Psoas muscle (tissue), 8 donors: ENCODE measurements at places on chromosomes 16 and 17. TPM values are rescaled to one million over a fixed set of nuclear protein-coding genes. Genes with fewer than 3 reads are reported as not detected.

Gene RHBDL1
- 0.41 TPM for total RNA-seq

Gene GPR142
- total RNA-seq: not detected

Gene SEZ6L2
- 0.34 TPM for total RNA-seq

Gene CKLF
- 6.2 TPM for total RNA-seq

GRCh38 chr17:49063652-49064051 is 66.5 kb downstream of the IGF2BP1 start:
- no peak overlapping the region for H3K4me3 ChIP-seq
- peaks cover 6% of the 10 kb centered on the region for H3K27me3 ChIP-seq
- H3K27ac ChIP-seq: no peak overlapping the region

GRCh38 chr17:77420804-77421629 is 280.2 kb downstream of the SEC14L1 start:
- H3K4me1 ChIP-seq: peaks cover 64% of the 10 kb centered on the region
- peak; percentile 18 for DNase-seq
- H3K36me3 ChIP-seq: no peaks in the 10 kb centered on the region
- H3K4me3 ChIP-seq: peak overlapping the region; percentile 19
- H3K27me3 ChIP-seq: no peaks in the 10 kb centered on the region

DNA sequence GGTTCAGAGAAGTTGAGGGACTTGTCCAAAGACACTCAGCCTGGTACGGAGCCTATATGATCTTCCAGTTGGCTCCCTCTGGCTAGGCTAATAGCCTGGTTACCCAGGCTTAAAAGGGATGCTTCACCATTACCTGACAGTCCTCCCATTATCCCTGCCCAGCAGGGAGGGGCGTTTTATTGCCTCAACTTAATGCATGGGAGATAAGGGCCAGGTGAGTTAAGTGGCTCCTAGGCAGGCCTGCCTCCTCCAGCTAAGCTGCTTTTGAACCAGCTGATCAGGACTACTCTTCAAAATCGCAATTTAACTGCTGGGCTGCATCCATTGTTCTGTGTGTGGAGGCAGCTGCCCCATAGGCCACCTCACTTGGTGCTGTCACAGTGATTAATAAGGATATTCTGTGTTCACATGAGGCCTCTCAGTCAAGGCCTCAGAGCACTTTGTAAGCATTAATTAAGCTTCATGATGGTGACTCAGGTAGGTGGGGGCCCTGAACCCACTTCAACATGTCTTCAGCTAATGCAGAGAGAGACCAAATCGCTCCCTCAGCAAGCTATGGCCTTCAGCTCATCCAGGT is 27.9 kb downstream of the SMPD3 start:
- H3K27ac ChIP-seq: no peak overlapping the region
- H3K4me1 ChIP-seq: no peaks in the 10 kb centered on the region
- no peaks in the 10 kb centered on the region for H3K36me3 ChIP-seq
- no peak overlapping the region for H3K4me3 ChIP-seq

GRCh38 chr17:57451191-57451590 is 194.9 kb downstream of the MSI2 start:
- no peaks in the 10 kb centered on the region for H3K27me3 ChIP-seq
- H3K4me3 ChIP-seq: no peak overlapping the region
- no peaks in the 10 kb centered on the region for H3K36me3 ChIP-seq

- no peaks in the 10 kb centered on the region for H3K4me1 ChIP-seq
- no peak overlapping the region for H3K27ac ChIP-seq
- no peaks in the 10 kb centered on the region for H3K36me3 ChIP-seq
- H3K27me3 ChIP-seq: no peaks in the 10 kb centered on the region
- H3K4me3 ChIP-seq: no peak overlapping the region
Measured at GRCh38 chr16:88375236-88375975, 7.4 kb upstream of the ZNF469 start.

GRCh38 chr17:65278050-65278819 is 141.1 kb downstream of the RGS9 start:
- H3K4me1 ChIP-seq: no peaks in the 10 kb centered on the region
- H3K4me3 ChIP-seq: no peak overlapping the region
- H3K27me3 ChIP-seq: no peaks in the 10 kb centered on the region
- no peaks in the 10 kb centered on the region for H3K36me3 ChIP-seq
- peak; percentile 21 for DNase-seq

DNA sequence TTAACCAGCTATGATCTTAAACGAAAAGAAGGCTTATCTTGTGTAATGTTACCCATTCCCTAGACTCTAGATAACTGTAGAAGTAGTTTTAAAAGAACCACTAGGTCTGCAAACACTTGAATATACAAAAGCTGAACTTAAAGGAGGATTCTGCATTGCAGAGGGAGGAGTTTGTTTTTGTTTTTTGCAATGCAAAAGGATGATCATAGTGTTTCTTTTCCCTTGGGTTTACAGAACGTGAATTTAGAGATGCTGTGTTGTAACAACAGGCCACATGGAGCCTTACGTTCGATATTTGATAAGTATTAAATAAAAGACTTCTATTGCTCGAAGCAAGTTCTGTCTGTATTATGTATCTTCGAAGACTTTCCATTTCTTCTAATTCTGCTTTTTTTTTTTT is 77.6 kb downstream of the CHD9 start:
- peak overlapping the region; percentile 94 for H3K27ac ChIP-seq
- no peaks in the 10 kb centered on the region for H3K27me3 ChIP-seq
- peaks cover 28% of the 10 kb centered on the region for H3K4me1 ChIP-seq

GRCh38 chr17:51666971-51667705 is 406.8 kb downstream of the UTP18 start:
- H3K4me3 ChIP-seq: no peak overlapping the region
- H3K36me3 ChIP-seq: no peaks in the 10 kb centered on the region
- no peak overlapping the region for H3K27ac ChIP-seq
- no peak for DNase-seq
- peaks cover 18% of the 10 kb centered on the region for H3K4me1 ChIP-seq

DNA sequence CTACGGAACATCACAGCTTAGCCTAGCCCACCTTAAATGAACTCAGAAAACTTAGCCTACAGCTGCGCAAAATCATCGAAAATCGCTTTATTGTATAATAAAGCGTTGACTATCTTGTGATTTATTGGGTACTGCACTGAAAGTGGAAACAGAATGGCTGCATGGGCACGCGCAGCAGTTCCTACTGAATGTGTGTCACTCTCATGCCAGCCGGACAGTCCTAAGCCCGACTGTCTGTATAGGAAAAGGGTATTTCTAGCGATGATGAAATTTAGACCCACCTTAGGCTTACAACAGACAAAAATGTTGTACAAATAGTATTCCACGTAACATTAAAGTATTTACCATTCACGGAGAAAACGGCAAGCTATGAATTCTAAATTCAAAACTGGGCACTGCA is 9.3 kb downstream of the FBXO31 start:
- H3K27me3 ChIP-seq: no peaks in the 10 kb centered on the region
- H3K4me3 ChIP-seq: no peak overlapping the region
- no peaks in the 10 kb centered on the region for H3K36me3 ChIP-seq
- peak; percentile 43 for DNase-seq
- peak overlapping the region; percentile 86 for H3K27ac ChIP-seq
- peaks cover 68% of the 10 kb centered on the region for H3K4me1 ChIP-seq

DNA sequence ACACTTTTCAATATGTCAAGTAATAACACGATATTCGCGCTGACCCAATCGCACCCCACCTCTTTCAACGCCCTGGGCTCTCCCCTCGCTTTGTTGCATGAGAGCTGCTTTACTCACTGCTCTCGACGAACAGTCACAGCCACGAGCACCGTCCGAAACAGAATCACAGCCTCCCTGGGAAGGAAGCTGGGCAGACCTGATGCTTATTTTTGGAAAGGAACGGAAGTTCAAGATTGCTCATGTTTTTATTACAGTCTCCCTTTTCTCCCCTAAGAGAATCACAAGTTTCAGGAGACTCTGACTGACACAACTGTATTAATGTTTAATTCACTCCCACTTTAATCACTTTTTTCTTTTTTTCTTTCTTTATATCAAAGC is 67.8 kb downstream of the ANKRD11 start:
- H3K4me1 ChIP-seq: peaks cover 73% of the 10 kb centered on the region
- H3K27ac ChIP-seq: peak overlapping the region; percentile 75
- no peak overlapping the region for H3K4me3 ChIP-seq
- no peaks in the 10 kb centered on the region for H3K36me3 ChIP-seq
- no peaks in the 10 kb centered on the region for H3K27me3 ChIP-seq

- H3K4me1 ChIP-seq: no peaks in the 10 kb centered on the region
- no peak overlapping the region for H3K4me3 ChIP-seq
- no peak overlapping the region for H3K27ac ChIP-seq
- DNase-seq: no peak
- H3K27me3 ChIP-seq: no peaks in the 10 kb centered on the region
Measured at GRCh38 chr17:35895636-35896587, 15.8 kb upstream of the CCL5 start.

GRCh38 chr17:37219876-37220606 is 155.7 kb upstream of the C17orf78 start:
- peak overlapping the region; percentile 5 for H3K27ac ChIP-seq
- H3K4me3 ChIP-seq: no peak overlapping the region
- H3K36me3 ChIP-seq: no peaks in the 10 kb centered on the region
- no peaks in the 10 kb centered on the region for H3K27me3 ChIP-seq
- H3K4me1 ChIP-seq: no peaks in the 10 kb centered on the region
- no peak for DNase-seq

GRCh38 chr16:49504626-49505025 is 131.0 kb downstream of the C16orf78 start:
- no peak for DNase-seq
- no peaks in the 10 kb centered on the region for H3K36me3 ChIP-seq
- no peaks in the 10 kb centered on the region for H3K4me1 ChIP-seq
- H3K27ac ChIP-seq: no peak overlapping the region
- H3K27me3 ChIP-seq: no peaks in the 10 kb centered on the region

DNA sequence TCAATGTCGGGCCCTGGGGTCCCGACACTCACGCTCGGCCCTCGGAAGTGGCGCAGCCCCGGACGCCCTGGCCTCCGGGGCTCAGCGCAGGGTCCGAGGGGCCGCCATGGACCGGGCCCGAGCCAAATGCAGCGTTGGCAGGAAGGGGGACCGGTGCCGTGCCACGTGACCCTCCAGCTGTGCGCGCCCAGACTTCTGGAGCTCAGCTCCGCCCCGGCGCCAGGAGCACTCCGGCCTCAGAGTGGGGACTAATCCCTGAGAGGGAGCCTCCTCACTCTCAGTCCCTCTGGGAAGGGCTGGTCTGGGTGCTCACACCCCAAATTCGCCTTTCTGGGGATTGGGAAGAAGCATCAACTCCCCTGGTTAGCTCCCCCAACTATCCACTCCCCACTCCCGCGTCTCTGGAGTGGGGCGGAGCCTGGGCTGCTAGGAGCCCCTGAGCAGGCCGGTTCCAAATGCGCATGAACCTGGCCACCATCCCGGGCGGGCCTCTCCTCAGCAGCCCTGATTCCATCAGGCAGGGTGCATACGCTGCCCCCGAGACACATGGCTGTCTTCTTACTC is at the start of gene B3GNT9:
B3GNT9 (minus strand) TSS at position 166 of the 564 bp plus-strand sequence. CDS start 513 bp downstream, outside the sequence.
- H3K27me3 ChIP-seq: peaks cover 17% of the 10 kb centered on the region
- H3K4me1 ChIP-seq: peaks cover 6% of the 10 kb centered on the region
- peak; percentile 78 for DNase-seq
- peak within 1 kb of the TSS; percentile 68 for H3K4me3 ChIP-seq
- peaks cover 9% of the 10 kb centered on the region for H3K36me3 ChIP-seq

GRCh38 chr17:58020401-58020800 is 13.4 kb upstream of the SRSF1 start:
- no peak overlapping the region for H3K4me3 ChIP-seq
- no peak overlapping the region for H3K27ac ChIP-seq
- no peaks in the 10 kb centered on the region for H3K4me1 ChIP-seq
- DNase-seq: no peak
- H3K27me3 ChIP-seq: no peaks in the 10 kb centered on the region

DNA sequence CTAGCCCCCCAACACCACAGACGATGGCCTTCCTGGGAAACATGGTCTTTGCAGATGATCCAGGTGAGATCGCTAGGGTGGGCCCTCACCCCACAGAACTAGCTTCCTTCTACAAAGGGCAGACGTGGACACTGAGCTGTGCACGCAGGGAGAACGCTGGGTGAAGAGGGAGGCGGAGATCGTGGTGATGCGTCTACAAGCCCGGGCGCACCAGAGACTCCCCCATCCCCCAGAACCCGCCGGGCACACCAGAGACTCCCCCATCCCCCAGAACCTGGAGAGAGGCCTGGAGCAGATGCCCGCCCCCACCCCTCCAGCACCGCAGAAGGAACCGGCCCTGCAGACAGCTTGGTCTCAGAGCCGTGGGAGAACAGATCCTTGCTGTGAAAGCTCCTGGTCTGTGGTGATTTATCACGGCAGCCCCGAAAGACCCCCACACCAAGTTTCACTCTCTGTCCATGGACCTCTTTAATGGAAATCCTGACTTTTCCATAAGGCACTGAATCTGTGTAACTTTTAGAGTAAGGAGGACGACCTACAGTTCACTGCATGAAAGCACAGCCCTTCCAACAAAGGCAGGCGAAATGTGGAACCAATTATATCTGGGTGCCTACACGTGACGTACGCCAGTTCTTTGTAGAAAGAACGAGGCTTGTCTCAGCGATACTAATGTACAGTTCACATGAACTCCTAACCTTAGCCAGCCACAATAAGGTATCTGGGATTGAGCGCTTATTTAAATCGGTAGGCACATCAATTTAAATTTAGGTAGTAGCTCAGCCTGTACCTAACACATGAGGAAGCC is 88.5 kb downstream of the ANKRD11 start:
- no peaks in the 10 kb centered on the region for H3K36me3 ChIP-seq
- H3K4me3 ChIP-seq: no peak overlapping the region
- H3K27ac ChIP-seq: no peak overlapping the region
- H3K4me1 ChIP-seq: peaks cover 42% of the 10 kb centered on the region
- no peaks in the 10 kb centered on the region for H3K27me3 ChIP-seq
- no peak for DNase-seq

DNA sequence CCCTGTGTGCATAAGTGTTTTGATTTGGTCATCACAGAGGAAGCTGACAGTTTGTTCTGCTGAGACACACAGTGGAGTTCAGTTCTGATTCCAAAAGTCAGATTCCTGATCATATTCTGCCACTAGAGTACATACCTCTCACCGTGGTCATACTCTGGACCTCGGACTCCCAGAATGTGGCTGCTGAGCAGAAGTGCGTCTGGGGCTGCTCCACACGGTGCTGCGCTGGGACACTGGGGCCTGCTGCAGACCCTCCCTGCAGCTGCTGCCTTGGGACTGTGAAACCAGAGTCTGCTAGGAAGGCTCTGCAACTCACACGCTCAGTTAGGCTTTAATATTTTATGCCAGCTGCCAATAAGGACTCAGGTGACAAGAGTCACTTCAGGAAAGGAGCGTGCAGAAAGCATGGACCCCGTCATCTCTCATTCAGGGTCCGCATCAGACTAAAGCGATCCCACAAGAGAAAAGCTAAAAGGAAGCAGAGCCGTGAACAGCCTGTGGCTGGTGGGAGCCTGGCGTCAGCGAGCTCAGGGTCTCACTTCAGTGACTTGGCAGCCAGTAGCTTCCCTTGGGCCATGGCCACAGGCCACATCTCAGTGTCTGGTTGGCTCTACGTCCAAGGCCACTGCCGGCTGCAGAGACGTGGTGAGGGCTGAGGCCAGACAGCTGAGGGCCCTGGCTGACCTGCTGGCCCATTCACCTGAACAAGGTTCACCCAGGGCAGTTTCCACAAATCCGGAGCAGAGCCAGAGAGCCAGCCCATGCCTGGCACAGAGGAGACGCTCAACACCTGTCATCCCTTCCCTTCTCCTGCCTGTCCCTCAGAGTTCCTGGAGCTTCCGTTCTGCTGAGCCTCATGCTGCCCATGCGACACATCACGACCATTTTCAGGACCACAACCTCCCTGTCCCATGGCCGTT is 24.7 kb upstream of the KIFC3 start:
- peak; percentile 64 for DNase-seq
- H3K4me3 ChIP-seq: no peak overlapping the region
- peaks cover 26% of the 10 kb centered on the region for H3K4me1 ChIP-seq
- no peaks in the 10 kb centered on the region for H3K36me3 ChIP-seq
- no peaks in the 10 kb centered on the region for H3K27me3 ChIP-seq
- peak overlapping the region; percentile 73 for H3K27ac ChIP-seq
